ENCODE measurements at places on chromosomes 2 and 18. TPM values are rescaled to one million over a fixed set of nuclear protein-coding genes. Genes with fewer than 3 reads are reported as not detected.

GKN2 gene
- total RNA-seq: not detected

DNA sequence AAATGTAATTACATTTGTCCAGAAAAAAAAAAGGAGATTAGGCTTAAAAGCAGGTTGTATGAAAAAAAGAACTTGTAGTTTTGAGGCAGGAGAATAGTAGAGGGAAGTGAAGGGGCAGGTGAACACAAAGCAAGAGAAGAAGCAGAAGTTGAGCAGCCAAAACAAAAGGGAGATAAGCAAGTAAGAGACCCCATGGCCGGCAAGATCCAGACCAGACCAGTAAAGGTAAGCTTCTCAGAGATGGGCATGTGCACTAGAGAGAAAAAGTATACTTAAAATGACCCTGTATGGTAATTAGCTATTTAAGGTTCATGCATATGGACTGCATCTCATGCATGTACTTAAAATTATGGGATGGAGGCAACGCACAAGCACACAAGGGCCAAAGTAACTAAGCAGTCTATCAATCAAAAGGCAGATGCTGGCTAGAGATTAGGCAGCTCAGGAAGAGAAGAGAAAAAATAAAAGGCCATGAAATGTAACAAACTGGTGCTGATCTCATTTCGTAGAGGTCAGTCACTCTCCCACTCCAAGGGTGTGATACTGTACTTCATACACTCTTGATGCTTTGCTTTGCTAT lies 9.7 kb downstream of the SIGLEC15 start:
- no peak for DNase-seq

RAB6C gene
- 0.24 TPM for total RNA-seq

LAMA3 gene
- total RNA-seq: 2.8 TPM

GRCh38 chr18:10546557-10547300 lies 20.9 kb downstream of the NAPG start:
- no peak for DNase-seq
